ENCODE measurements at places on chromosomes 7 and 10. TPM values are rescaled to one million over a fixed set of nuclear protein-coding genes. Genes with fewer than 3 reads are reported as not detected.

CFAP70 gene
- total RNA-seq, result 0.28 TPM

ST7 gene
- 10.0 TPM for total RNA-seq

SHH gene
- total RNA-seq, result 0.05 TPM

LIPF gene
- total RNA-seq, result not detected

DNA sequence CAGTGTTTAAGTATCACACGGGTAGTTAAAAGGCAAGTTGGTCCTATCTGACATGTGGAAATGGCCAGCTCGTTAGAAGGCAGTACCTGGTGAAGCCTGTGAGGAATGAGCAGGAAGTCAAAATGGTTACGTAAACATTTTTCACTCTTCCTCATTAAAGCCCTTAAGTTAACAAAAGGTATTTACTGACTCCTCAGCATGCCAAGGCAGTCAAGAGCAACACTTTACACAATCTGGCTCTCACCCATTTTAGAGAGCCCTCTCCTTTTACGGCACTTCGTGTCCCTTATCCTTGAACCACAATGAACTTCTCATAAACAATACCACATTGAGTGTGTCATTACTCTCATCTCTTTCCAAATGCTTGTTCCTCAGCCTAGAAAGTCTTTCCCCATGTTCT is 11.0 kb upstream of the RSBN1L start:
- no peak for DNase-seq

GRCh38 chr10:77415313-77415960 is 222.2 kb downstream of the KCNMA1 start:
- no peak for DNase-seq

- DNase-seq, result peak; percentile 82
These were observed 98.8 kb upstream of the ZNF722 start for GRCh38 chr7:63899691-63900393.

- peak; percentile 40 for DNase-seq
These were observed 139.4 kb downstream of the EPC1 start for GRCh38 chr10:32207544-32207943.

- no peak for DNase-seq
These were observed 216.0 kb upstream of the DKK1 start for GRCh38 chr10:52098130-52098529.

DNA sequence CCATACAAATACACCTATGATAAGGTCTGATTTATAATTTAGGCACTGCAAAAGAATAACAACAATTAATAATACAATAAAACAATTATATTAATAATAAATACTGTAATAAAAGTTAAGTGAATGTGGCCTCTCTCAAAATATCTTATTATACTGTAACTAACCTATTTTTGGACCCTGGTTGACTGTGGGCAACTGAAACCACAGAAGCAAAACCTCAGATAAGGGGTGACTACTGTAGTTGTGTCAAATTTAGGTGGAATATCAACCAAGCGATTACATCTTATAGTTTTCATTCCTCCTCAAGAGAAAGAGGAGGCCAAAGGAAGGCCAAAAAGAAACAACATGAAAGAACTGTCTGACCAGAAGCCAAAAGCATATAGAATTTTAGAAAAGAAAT is 103.9 kb downstream of the SKAP2 start:
- no peak for DNase-seq

DNA sequence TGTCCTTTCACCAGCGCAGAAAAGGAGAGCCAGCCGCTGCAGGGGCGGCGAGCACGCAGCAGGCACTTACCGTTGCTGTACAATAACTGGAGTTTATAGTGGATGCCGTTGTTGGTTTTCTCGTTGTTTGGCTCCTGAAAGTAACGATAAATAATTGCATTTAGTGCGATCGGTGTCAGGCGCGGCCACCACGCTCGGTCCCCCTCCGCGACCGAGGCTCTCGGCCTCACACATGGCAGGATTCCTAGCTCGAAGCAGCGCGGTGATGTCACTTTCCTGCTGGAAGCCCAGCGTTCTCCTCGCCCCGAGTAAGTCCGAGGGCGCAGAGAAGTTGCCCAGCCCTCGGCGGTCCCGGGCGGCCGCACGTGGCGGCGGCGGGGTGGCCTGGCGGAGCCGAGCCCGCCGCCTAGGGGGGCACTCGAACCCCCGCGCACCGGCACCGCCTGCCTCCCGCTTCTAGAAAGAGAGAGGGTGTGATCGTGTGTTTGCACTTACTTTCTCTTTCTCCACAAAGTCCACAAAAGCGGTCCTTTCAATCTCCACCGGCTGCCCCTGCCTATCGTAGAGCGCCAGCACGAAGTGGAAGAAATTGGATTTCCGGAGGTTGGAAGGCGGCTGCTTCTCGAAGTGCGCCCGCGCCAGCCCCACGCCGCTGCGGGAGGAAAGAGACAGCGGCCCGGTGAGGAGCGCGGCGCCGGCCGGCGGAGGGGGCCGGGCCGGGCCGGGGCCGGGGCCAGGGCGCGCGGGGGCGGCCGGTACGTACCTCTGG is 1.0 kb downstream of the EBF3 start:
- no peak for DNase-seq

DNA sequence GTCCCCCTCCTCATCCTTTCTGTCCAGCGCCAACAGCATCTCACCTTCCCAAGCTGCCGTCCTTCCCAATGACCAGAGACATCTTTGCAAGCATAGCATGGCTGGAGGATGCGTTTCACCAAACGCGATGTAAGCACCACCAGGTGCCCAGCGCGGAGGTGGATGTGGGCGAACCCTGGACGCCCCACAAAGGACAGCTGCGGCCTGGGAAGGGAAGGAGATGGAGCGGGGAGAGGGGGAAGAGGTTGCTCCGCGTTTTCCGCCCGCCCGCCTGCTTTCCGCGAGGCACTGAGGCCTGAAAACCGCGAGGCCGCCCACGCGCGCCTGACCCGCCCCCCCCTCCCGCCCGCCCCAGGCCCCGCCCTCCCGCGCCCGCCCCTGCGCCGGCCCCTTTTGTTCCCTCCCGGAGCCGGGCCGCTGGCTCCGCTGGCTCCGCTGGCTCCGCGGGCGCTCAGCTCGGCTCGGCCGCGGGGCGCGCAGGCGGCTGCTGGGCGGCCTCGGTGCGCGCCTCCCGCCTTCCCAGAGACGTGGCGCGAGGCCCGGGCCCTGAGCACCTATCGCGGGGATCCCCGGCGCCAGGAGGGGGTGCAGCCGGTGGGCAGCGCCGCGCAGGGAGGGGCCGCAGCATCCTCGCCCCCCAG is at the start of gene CLIP2:
Gene CLIP2, plus strand, starts transcription at position 390 of the 641 bp plus-strand sequence. CDS start 28,140 bp downstream, outside the sequence.
- peak; percentile 75 for DNase-seq

- DNase-seq, result no peak
These were observed 64.8 kb downstream of the AKR1B1 start for GRCh38 chr7:134394056-134394455.

DNA sequence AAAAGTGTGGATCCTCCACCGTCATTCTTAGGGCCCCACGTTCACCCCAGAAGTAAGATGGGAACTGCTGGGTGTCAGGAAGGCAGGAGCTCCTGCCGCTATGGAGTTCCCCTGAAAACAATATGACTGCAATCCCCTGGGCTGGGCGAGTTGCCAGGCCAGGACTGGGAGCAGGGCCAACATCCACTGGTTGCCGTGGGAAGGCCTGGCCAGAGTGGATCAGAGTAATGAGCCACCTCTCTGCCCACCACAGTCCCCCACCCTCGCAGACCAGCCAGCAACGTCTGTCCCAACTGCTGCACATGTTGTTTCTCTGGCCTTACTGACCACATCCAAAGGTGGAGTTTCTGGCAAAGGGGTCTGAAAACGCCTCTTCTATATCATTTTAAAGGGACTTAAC is 86.6 kb downstream of the STRA8 start:
- no peak for DNase-seq

DNA sequence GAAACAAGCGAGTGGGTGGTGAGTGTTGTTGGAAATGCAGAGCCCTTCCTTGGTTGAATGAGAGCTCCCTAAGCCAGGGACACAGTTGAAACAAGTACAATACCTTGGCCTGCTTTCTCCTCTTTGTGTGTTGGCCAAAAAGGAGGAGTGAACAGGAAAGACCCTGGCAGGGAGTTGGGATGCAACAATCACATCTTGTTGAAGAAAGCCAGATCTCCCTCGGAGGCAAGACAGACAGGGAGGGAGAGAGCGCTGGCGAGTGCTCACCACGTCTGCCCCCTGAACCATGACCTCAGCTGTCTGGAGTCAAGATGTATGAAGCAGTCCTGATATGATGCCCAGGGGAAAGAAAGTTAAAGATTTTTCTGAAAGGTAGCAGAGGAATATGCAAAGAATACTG is 66.8 kb downstream of the ADAM12 start:
- no peak for DNase-seq
